Astrocyte of the hippocampus (primary cell): ENCODE measurements at places on chromosomes 6 and 20.

DNA sequence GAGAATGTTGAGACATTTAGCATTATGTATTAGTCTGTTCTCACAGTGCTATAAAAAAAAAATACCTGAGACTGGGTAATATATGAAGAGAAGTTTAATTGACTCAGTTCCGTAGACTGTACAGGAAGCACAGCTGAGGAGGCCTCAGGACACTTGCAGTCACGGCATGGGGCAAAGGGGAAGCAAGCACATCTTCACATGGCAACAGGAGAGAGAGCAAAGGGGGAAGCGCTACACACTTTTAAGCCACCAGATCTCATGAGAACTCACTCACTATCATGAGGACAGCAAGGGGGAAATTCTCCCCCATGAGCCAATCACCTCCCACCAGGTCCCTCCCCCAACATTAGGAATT is 26.8 kb upstream of the TFAP2A start:
- no peak for DNase-seq

- no peak for DNase-seq
Observed at GRCh38 chr6:100658486-100658885, 193.8 kb upstream of the SIM1 start.

- no peak for DNase-seq
Observed at GRCh38 chr6:308768-309167, 16.5 kb downstream of the DUSP22 start.

DNA sequence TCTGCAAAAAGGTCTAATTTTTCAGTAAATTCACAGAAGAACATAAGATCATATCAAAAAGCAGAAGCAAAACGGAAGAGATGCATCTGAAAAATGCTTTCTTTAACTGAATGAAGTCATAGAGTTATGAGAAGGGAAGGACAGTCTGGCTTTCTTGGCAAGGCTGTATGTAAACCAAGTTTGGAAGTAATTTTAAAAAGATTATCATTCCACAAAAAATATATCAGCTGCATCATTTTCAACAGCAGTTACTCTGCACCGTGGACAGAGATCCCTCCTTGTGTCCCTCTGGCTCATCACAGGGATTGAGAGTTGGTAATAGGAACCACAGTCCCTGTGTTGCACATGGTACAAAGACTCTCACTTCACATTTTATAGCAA is 258.5 kb downstream of the HIVEP2 start:
- no peak for DNase-seq

GRCh38 chr20:5234158-5234557 is 82.6 kb downstream of the PROKR2 start:
- DNase-seq: no peak

DNA sequence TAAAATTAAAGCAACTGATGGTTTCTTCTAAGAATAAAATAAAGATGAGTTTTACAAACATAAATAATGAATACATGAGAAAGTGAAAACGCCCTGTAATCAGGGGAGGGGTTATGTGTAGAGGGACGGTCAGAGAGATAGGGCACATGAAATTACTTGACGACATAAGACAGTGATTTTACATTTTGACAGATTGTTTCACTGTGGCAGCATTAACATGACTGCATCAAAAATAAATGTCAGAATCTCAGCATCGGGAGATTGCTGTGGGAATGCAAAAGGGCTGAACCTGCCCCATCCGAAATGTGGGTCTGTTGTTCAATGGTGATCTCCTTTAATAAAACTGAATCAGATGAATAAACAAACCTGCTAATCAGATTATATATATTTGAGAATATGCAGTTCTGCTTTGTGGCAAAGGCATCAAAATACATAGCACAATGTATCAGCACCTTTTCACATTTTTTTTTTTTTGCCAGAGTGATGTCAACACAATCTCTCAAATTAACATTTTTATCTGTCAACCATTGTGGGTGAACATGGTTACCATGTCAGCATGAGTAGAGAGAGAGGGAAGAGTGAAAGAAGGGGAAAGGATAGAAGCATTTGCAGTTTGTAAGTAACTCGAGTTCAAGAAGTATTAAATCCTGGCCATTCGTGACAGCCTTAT is 177.1 kb upstream of the MAN1A1 start:
- no peak for DNase-seq

DNA sequence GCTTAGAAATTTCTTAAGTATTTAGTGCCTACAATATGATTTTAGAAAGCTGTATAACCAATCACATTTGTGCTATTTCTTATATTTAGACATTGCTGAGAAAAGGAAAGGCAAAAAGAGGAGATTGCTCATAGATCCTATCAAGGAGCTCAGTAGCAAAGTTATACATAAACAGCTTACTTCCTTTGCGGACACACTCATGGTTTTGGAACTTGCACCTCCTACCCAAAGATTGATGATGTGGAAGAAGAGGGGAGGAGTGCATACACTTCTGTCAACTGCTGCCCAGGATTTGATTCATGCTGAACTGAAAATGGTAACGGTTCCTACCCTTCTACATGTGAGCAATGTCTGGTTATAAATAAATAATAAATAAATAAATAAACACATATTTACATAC is 16.7 kb downstream of the RAD21L1 start:
- DNase-seq: peak; percentile 38

DNA sequence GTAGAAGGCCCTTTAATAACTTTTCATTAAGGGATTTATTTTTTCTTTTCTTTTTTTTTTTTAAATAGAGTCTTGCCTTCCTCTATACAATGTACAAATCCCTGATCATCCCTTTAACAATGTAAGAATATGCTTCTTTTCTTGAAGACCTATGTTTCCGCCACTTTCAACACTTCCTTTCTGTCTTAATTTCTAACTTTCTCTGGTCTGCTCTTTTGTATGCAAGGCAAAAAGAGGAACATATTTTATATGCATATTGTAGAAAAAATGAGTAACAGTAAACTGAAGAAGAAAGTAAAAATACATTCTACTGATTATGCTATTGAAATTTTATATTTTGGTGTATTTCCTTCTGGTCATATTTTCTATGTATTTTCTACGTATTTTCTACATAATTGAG is 484.7 kb downstream of the TFAP2B start:
- no peak for DNase-seq

- no peak for DNase-seq
Observed at GRCh38 chr6:5155906-5156305, 70.8 kb downstream of the PPP1R3G start.

- peak; percentile 43 for DNase-seq
Observed at GRCh38 chr6:165059032-165059431, 250.4 kb downstream of the C6orf118 start.

- DNase-seq: no peak
Observed at GRCh38 chr20:22001886-22002285, 296.4 kb downstream of the PAX1 start.

DNA sequence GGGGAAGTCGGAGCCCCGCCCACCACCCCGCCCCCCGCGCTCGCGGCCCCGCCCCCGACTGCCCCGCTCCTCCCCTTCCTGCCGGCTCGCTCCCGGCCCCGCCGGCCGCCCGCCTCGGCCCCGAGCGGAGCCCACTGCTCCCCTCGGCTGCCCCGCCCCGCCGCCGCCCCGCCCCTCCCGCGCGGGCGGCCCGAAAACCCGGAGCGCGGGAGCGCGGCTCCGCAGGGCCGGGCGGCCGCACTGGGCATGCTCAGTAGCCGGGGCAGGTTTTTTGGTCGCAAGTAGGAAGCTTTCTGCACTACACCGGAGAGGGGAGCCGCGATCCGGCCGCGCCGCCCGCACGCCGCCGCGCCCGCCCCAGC is at the start of gene CDYL:
Gene CDYL (plus strand): TSS at position 274 of the 362 bp plus-strand sequence. CDS start 380 bp downstream, outside the sequence.
- DNase-seq: peak; percentile 97
